GM20000 (cell line): ENCODE measurements at places on chromosomes 5 and 9.
A peak's percentile ranks its signal among the peaks of the same experiment; 100 is the strongest.

GRCh38 chr9:128409978-128410377, 10.7 kb upstream of the CERCAM start:
- DNase-seq = no peak

DNA sequence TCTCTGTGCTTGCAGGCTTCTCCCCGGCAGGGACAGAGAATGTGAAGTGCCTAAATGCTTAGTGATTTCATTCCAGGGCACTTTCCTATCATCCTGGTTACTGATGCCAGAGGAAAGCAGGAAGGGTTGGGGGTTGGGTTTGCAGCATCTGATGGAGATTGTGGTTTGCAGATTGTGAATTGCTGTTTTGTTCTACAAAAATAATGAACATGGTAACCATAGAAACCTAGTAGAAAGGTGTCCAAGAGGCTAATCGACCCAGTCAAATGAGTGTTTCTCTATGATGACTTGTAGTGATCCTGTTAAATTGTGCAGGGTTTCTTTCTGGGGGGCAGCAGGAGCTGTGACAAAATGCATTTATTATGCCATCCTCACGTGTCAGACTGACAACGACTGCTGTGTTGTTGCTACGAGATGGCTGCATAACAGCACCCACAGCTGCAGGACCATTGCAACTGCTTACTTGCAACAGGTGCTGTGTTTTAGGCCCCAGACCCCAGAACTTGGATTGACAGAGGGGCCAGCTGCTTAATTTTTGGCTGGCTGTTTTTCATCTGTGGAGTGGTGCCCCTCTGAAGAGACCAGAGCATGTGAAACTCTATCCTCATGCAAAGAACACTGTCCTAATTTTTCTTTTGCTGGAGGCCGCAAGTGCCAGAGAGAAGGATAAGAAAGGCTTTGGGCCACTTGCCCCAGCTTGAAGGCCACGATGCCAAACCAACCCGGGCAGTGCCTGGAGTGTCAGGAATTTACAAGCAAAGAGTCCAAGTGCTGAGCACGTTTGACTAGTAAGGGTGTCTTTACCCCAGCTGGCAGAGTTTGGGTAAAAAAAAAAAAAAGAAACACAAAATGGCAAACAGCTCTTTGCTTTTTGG, 397.8 kb downstream of the GADD45G start:
- DNase-seq = no peak

- DNase-seq = no peak
These were observed 73.0 kb downstream of the KIF24 start for GRCh38 chr9:34256104-34256503.

GRCh38 chr9:134658378-134658955, 16.9 kb downstream of the COL5A1 start:
- no peak for DNase-seq

DNA sequence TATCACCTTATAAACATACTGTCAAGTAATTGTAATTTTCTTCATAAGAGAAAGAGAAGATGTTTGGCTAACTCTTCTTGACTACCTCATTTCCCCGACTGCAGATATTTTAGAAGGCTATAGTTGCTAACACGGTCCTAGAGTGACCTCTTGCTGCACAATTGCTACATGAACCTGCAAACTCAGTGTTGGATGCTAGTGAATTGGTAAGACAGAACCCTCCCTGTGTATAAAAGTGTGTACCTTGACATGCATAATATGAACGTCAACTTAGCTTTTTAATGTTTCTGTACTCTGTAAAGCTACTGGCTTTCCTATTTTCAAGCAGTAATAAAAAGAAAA, 46.7 kb upstream of the CER1 start:
- peak; percentile 11 for DNase-seq

GRCh38 chr9:79377339-79377855, 194.4 kb upstream of the TLE4 start:
- DNase-seq = no peak

GRCh38 chr5:67409126-67409777, 212.7 kb upstream of the CD180 start:
- no peak for DNase-seq

DNA sequence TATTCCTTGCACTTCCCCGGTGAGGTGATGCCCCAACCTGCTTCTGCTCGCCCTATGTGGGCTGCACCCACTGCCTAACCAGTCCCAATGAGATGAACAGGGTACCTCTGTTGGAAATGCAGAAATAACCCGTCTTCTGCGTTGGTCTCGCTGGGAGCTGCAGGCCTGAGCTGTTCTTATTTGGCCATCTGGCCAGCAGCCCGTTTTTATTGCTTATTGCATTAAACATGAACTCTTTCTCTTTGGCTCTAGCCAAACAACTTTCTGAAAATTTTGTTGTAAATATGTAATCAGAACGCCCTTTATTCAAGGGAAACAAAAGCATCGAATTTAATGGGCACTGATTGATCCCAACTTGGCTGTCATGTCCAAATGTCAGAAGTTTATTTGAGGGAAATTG, 124.7 kb upstream of the FTMT start:
- no peak for DNase-seq

DNA sequence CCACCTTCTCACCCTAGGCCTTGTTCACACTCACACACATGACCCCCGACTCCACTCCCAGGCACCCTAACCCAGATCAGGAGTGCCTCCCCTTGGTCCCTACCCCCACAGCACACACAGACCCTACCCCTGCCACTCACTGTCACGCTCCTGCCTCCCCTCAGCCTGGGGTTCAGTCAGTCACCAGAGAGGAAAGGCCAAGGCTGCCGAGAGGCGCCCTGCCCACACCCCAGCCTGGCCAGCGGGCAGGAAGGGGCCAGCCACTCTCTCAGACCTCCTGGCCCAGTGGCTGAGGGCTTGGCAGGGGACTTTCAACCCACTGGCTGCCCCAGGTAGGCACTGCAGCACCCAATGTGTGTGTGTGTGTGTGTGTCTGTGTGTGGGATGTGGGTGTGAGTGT, 122.4 kb upstream of the MVB12B start:
- no peak for DNase-seq

DNA sequence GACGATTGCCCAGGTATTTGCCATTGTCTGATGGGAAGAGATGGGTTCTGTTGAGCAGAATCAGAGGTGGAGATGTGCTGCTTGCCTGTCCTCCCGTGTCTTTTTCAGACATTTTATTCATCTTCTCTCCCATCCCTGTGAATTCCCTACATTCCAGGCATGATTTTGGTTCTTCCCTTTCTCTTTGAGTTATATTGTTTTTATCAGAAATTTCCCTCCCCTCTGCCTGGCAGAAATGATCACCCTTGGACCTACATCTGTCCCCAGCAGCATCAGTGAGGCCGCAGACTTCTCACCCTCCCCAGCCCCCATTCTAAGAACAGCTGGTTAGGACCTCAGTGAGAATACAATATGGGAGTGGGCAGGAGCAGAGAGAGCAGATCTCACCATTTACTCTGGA, 640.2 kb downstream of the CCDC171 start:
- no peak for DNase-seq

DNA sequence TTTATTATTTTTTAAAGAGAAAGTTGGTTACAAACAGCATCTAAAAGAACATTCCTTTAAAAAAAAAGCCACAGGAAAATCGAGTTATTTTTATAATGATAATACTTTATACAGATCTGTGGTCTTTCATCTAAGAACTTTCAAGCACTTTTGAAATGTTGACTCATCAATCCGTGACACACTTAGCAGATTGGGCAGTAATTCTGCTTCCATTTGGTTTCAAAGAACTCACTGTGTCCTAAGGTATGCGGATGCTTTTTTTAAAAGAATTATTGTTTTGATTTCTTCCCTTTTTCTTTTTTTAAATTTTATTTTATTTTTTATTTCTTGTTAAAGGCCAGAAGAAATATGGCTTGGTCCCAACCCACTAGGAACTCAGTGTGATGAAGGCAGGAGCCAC, 147.8 kb downstream of the AOPEP start:
- DNase-seq = no peak

DNA sequence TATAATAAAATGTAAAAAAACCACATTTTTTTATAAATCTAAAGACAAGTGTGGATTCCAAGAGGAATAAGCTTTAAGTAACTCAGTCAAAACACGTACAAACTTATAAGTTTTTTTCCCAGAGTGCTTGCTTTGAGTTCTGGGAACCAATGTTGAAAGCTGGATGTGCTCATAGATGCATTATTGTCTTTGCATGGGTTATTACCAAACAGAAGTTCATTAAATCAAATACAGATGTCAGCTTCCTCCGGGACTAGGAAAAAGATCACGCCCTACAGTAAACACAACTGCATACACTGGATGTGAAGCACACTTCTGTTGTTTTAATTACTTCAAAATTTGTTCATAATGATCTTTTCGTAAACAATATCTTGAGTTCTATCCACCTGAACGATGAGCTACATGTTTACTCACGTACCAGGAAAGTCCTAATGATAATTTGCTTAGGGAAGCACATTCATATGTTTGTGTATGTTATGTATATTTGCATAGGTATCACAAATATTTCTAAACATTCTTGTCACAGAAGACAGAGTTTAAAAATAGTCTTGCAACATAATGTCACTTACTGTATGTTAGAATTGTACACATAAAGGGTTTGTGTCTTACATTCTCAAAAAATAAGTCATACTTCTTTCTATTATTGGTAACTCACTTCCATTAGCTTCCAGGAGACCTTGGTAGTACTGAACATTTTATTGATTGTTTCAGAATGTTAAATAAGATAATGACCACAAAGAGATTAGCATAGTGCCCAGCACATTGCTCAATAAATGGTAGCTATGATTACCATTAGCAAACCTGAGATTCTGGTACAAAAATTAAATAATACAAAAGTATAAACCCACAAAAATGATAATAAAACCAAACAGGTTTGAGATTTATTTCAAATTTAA, 427.4 kb downstream of the CETN3 start:
- no peak for DNase-seq

GRCh38 chr9:121213136-121213806, 11.6 kb upstream of the RAB14 start:
- DNase-seq = peak; percentile 70

GRCh38 chr5:38008198-38008597, 168.4 kb upstream of the GDNF start:
- DNase-seq = no peak

DNA sequence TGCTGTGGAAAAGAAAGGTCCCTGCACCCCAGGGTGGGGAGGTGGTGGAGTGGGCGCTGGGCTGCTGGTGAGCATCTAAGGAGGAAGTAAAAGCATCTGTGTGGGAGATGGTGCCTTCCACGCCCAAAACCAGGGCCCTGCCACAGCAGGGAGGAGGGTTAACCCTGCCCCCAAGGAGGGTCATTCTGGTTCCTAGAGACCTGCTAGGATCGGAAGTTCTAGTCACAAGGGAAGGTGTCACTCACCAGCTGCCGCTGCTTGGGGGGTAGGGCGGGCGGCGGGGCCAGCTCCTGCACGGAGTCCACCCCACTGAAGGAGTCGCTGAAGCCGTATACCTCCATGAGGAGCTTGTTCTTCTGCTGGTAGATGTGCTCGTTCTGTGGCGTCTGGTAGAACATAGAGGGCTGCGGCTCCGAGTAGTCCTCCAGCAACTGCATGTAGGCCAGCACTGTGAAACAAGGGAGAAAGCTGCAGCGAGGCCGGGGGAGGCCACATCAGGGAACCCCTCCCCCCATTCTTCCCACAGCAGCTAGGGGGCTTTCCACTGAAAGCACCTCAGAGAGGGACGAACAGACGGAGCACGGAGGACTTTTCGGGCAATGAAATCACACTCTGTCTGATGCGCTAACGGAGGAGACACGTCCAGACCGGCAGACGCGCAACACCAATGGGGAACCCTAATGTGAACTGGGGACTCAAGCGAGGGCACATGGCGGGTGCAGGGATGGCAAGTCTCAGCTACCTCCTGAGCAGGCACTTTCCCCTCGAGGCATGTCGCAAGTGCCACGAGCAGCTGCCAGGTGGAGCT, 76.4 kb downstream of the PRRT1B start:
- no peak for DNase-seq

DNA sequence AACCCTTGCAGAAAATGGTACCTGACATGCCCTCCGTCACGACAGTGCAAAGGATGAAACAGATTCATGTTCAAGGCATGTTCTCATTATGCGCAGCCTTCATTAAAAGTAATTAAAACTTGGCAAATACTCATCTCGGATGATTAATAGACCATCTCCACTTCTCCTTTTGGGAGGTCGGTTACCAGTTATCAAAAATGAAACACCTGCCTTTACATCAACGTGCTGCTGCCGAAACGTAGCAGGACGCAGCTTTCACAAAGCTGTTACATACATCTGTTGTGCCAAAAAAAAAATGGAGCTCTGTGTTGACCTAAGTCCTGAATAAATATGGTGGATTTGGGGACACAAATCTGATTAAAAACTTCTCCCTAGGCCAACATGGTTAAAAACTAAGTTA, 75.7 kb downstream of the PTCH1 start:
- DNase-seq = no peak

- no peak for DNase-seq
These were observed 658.2 kb upstream of the DMAC1 start for GRCh38 chr9:8457816-8458215.

GRCh38 chr9:82549174-82549821, 513.6 kb downstream of the RASEF start:
- no peak for DNase-seq

GRCh38 chr9:34203992-34204635, 25.3 kb downstream of the UBAP1 start:
- DNase-seq = no peak

GRCh38 chr5:72628771-72629371, 121.7 kb upstream of the ZNF366 start:
- no peak for DNase-seq

DNA sequence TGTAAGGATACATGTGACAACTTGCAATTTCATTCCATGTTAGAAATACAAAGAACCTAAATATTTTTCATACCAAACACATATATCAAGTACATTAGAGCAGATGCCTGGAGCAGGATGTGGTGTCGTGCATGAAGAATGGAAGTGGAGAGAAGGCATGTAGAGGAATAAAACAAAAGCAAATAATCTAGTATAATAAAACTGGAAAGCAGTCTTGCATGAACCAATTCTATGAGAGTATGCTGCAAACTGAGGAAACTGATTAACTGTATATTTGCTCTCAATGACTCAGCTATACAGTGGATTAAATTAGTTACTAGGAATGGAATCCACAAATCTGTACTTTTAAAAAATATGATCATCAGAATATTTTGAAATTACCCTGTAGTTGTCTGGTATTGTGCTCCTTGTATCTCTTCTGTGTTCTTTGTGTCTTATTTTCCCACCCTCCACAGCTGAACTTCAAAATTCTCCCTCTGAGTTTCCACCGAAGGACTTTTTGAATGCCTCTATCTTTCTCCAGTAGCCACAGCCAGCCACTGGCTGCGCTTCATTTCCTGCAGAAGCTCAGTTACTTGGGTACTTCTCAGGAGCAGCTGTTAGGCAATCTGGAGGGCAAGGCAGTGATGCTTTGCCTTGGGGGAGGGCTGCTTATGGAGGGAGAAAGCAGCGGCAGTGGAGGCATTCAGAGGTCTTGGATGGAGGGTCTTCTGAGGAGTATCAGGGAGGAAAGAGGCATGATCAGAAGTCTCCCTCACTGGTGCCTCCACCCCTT, 608.0 kb downstream of the BRINP1 start:
- no peak for DNase-seq

- DNase-seq = no peak
These were observed 187.4 kb upstream of the GHR start for GRCh38 chr5:42235837-42236236.

DNA sequence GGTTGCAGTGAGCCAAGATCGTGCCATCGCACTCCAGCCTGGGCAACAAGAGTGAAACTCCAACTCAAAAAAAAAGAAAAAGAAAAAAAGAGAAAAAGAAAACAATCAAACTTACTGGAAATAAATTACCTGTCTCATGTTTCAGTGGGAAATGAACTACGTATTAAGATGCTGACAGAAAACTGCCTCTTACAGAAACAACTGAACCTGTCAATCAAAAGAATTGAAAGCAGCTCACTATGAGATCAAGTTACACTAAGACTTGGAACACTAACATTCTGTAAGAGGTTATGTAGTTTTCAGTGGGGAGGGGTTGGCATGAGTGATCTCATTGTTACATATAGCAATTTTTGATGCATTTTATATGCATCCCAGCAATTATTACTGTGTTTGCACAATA, 64.4 kb upstream of the SPATA31E1 start:
- DNase-seq = no peak
